A172 (cell line): ENCODE measurements at places on chromosomes 7 and 10. TPM values are rescaled to one million over a fixed set of nuclear protein-coding genes. Genes with fewer than 3 reads are reported as not detected.

The UCMA gene
- total RNA-seq = not detected in 2 replicates

The WNT16 gene
- total RNA-seq = not detected in 2 replicates

The MYOZ1 gene
- total RNA-seq = 1.1 TPM in 1 of 2 replicates, not detected in the other

The TMEM184A gene
- total RNA-seq = 2.7 and 3.6 TPM in 2 replicates

The SLC26A5 gene
- total RNA-seq = not detected in 2 replicates
